Stimulated activated CD8-positive, alpha-beta memory T cell treated with anti-CD3 and anti-CD28 coated beads, Interleukin-12 subunit alpha, Interleukin-12 subunit beta, amount 100 ng/mL, for 1 hour (primary cell): ENCODE measurements at places on chromosomes 5 and 9.

- no peak for DNase-seq
Measured at GRCh38 chr9:82923092-82923911, 139.6 kb downstream of the RASEF start.

- DNase-seq = no peak
Measured at GRCh38 chr5:116273448-116274242, 188.8 kb downstream of the COMMD10 start.

DNA sequence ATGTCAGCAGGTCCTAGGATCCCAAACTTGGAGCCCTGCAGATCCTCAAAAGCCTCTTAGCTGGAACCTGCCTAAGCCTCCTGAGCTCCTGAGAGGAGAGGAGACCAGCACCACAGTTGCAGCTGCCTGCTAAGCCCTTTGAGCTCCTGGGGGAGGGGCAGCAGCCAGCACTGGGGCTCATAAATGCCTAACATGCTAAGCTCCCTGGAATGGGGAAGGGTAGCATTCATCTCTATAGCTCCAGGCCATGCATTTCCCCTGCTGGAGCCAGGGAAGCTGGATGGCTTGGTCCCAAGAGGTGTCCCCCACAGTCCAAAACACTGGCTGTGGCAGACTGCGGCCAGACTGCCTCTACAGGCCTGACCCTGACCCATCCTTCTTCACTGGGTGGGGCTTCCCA is 182.7 kb downstream of the KCNN2 start:
- no peak for DNase-seq

DNA sequence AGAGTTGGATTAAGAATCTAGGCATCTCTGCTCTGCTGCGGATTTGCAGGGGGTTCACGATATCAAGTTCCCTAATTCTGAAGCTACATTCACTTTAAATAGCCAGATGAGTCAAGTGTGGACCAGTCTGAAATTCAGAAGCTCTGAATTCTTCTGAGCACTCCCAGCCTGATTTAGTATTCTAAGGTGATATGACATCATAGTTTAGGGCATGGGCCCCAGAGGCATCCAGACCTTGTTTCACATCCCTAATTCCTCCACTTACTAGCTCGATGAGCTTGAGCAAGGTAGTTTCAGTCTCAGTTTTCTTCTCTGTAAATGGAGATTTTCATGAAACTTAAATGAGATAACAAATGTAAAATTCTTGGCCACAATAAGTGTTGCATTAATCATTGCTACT is 65.2 kb downstream of the TMEM167A start:
- DNase-seq = no peak

GRCh38 chr5:64505769-64506566 is at the start of gene RGS7BP:
Gene RGS7BP, plus strand, starts transcription at chr5:64506015. Its CDS starts 610 bp downstream, at chr5:64506625.
- no peak for DNase-seq

DNA sequence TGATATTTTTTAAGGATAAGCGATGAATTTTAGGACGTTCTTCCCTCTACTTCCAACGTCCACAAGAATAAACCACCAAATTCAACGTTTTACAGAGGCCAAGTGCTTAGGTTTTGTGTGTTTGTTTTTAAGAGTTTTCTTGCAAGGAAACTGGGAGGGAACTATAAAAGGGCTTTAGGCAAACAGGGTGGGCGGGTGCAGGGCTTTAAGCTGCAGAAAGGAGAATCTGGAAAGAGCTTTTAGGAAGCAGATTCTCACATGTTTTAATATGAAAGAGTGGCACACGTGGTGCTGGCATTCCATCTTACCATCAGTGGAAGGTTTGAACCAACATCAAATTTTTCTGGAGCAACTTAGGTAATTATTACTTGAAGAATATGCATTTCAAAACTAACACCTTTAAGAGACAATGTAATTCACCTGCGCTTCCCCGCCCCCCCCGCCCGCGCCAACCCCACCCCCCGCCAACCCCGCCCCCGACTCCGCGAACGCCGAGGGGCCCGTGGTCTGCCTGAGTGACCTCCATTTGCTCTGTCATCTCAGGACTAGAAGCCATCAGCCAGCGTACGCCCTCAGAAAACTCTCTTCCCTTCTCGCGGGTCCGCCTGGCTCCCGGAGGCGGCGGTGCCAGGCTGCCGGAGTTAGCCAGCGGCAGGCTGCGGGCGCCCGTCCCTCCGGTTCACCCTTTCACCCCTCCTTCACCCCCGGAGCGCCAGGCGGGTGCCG is 911 bp upstream of the PIK3R1 start:
- no peak for DNase-seq

GRCh38 chr5:55470282-55470681 is 64.5 kb downstream of the PLPP1 start:
- DNase-seq = no peak

- no peak for DNase-seq
Measured at GRCh38 chr5:36505021-36505420, 101.4 kb upstream of the SLC1A3 start.

GRCh38 chr5:150616506-150616905 is 24.0 kb upstream of the SYNPO start:
- DNase-seq = no peak

GRCh38 chr5:96836817-96837216 is 29.1 kb upstream of the ERAP1 start:
- no peak for DNase-seq

DNA sequence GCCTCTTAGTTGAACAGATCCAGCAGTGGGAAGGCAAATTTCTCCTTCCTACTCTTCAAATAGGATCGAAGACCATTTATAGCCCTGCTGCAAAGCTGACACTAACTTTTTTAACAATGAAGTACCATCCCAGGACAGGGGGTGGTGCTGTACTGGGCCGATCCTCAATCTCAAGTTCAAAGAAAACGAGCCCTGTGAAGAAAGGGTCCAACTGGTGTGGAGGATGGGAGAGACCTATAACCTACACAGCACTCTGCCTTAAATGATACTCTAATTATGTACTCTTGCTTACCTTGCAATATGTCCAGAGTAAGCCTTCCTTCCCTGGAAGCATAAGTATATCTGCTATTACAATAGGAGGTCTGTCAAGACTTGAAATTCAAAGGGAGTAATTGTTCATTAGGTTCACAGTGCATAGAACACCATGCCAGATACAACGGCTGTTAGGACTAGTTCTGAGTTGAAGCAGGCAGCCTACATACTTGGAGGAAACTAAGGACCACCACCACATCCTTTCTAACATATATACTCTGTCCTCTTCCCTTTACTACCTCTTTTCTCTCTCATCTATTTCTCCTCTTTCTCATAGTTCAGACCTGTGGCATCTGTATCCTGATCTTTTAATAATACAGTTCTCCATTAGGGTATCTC is 6.2 kb downstream of the ETF1 start:
- no peak for DNase-seq

- no peak for DNase-seq
Measured at GRCh38 chr5:94470802-94471201, 147.6 kb downstream of the KIAA0825 start.

GRCh38 chr5:123928401-123928800 is 416.4 kb downstream of the CSNK1G3 start:
- no peak for DNase-seq

DNA sequence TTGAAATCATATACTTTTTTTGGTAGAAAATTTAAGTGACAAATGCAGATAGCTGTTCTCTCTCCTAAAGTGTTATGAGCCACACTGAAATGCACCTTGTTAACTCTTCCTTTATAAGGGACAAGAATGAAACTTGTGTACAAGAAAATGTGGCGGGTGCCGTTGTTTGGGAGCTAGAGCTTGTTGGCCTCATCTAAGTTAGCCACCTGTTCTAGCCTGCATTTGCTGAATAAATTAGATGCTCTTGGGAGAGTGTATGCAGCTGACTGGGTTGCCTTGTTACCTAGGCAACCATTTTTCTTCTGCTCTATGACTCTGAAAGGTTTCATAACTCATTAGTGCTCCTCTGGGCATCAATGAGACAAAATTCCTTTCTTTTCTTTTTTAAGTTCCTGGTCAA is 174.3 kb downstream of the TAF11L14 start:
- no peak for DNase-seq

DNA sequence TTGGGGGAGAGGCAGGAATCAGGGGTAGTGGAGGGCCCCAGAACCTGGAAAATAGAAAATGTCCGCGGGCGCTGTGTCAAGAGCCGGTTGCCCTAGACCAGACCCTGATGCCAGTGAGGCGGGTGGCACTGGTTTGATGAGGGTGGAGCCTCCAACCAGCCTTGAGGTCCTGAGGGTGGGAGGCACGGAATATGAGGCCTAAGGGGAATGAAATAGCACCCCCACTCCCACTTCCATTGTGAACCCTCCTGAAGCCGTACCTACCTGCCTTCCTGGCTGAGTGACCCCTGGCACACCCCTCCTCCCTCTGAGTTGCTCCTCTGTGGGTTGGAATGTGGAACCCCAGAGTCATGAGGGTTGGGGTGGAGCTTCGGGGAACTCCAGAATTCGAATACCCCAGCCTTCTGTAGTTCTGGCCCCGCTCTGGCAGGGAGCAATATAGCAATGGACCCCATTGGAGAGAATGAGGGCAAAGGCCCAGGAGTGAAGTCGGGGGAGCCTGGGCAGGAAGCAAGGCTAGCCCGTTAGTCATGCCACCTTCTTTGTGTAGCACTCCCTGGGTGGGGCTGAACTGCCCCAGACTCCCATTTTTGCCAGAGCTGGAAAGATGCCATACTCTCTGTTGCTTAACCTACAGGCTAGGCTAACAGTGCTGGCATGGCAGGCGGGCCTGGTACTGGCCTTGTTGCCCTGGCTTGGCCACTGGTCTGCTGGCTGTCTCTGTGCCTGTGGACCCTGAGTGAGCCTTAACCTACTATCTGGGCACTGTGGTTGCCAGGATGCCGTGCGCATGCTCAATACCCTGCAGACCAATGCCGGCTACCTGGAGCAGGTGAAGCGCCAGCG is 1.0 kb downstream of the FPGS start:
- DNase-seq = no peak
